Testis (tissue), 5 donors: ENCODE measurements at places on chromosomes 3 and 15. TPM values are rescaled to one million over a fixed set of nuclear protein-coding genes. Genes with fewer than 3 reads are reported as not detected.
A peak's percentile ranks its signal among the peaks of the same experiment; 100 is the strongest.

DNA sequence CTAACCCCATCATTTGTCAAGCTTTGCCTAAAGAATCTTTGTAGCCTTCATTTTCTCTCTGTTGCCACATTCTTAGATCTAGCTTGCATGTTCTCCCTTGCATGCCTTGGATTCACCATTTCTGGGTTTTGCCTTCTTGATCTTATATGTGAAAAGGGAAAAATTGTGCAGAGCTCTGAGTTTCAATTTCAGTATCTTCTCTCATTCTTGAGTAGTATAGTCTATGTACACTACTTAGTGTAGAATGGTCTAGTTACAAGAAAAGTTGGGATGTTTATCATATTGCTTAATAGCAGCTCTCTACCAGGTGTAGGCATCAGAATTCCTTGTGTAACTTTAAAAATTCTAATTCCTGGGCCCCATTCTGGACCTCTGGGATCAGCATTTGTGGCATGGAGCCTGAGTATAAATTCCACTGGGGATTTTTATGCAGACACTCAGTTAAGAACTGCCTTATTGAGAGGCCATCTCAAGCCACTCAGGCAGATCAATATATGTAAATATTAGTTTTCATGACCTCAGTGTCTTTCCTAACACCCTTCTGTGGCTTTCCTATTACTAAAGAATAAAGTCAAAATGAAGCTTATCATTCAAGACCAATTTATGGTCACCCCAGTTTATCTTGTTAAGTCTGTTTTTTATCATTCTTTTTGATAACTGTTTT, 23.4 kb downstream of the GTF2E1 start:
- peaks cover 9% of the 10 kb centered on the region for H3K4me1 ChIP-seq
- no peaks in the 10 kb centered on the region for H3K36me3 ChIP-seq
- H3K27ac ChIP-seq = no peak overlapping the region
- no peak overlapping the region for H3K4me3 ChIP-seq
- H3K27me3 ChIP-seq = no peaks in the 10 kb centered on the region

The IL17RD gene
- 29.9 TPM for total RNA-seq

DNA sequence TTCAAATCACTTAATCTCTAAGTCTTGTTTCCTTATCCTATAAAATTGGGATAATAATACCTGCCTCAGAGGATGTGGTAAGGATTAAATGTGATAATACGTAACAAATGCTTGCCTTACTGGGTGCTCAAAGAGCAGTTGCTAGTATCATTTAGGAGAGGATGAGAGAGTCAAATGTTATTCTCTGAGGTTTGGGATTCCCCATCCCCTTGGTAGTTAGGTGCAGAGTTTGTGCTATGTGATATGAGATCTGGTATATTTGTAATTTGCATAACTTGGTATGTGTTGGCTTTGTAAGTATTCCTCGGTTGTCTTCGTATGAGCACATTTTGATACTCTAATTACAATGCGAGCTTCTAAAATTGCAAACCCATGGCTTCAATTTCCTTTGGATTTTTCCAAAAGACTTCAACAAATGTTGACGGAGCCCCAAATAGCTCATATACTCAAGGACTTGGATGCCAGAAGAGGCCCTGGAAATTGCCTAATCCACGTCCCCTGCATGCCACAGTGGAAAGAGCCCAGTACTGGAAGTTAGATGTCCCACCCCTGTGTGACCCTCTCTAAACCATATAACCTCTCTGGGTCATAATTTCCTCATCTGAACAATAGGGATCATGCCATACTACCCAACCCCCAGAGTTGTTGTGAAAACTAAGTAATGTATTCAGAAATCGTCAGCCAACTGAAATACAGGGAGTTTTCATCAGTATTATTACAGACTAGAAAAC, 85.0 kb downstream of the FBN1 start:
- H3K4me3 ChIP-seq = no peak overlapping the region
- H3K27ac ChIP-seq = peak overlapping the region; percentile 55
- DNase-seq = no peak
- no peaks in the 10 kb centered on the region for H3K36me3 ChIP-seq
- H3K27me3 ChIP-seq = no peaks in the 10 kb centered on the region
- H3K4me1 ChIP-seq = peaks cover 12% of the 10 kb centered on the region

The TWF2 gene
- 58.1 TPM for total RNA-seq

The LNP1 gene
- total RNA-seq = 14.1 TPM

DNA sequence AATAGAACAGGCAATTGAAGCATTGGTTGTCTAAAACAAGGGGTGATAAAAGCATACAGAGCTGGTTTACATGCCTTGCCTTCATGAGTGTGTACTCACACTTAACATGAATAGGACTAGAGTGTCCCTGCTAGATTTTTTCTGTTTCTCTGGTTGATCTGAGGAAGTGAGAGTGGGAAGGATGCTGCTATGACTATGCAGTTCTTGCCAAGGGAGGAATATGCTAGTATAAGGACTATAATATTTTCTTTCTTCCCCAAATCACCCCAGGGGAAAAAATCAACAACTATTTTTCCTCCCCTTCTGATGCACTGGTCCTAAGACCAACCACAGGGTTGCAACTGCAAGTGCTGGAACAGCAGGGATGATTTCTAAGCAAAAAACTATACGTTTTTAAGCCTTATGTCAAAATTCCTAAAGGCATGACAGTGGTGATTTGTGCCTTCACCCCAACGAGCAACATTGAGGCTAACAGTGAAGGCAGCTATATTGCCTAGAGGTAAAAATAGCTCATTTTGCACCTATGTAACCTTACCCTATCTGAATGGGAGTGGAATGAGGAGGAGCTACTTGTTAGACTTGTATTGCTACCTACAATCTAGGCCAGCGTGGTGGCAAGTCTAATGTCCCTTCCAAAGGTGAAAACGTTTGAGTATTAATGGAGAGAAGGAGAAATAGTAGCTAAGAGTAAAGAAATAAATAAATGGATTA, 33.5 kb upstream of the USP8 start:
- H3K36me3 ChIP-seq = no peaks in the 10 kb centered on the region
- DNase-seq = no peak
- no peaks in the 10 kb centered on the region for H3K4me1 ChIP-seq
- no peak overlapping the region for H3K4me3 ChIP-seq
- H3K27ac ChIP-seq = no peak overlapping the region

- H3K36me3 ChIP-seq = no peaks in the 10 kb centered on the region
- DNase-seq = no peak
- H3K27me3 ChIP-seq = no peaks in the 10 kb centered on the region
- H3K4me3 ChIP-seq = peak overlapping the region; percentile 93
Observed at GRCh38 chr15:67839499-67839928, 331 bp downstream of the RNU6-1 start.

DNA sequence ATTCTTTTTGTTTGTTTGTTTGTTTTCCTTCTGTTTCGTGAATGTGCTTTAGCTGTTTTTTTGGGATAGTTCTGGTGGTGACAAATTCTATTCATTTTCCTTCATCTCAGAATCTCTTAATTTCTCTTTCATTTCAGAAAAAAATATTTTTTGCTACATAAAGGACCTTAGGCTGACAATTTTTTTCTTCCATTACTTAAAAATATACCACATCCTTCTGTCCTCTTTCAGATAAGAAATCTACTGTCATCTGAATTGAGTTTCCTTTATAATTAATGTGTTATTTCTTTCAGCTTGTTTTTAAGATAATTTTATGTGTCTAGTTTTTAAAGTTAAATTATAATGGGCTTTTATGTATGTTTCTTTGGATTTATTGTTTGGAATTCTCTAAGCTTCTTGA, 47.6 kb downstream of the IL16 start:
- no peaks in the 10 kb centered on the region for H3K36me3 ChIP-seq
- H3K4me3 ChIP-seq = no peak overlapping the region
- no peaks in the 10 kb centered on the region for H3K27me3 ChIP-seq
- DNase-seq = no peak

The GABRR3 gene
- total RNA-seq = 0.19 TPM

DNA sequence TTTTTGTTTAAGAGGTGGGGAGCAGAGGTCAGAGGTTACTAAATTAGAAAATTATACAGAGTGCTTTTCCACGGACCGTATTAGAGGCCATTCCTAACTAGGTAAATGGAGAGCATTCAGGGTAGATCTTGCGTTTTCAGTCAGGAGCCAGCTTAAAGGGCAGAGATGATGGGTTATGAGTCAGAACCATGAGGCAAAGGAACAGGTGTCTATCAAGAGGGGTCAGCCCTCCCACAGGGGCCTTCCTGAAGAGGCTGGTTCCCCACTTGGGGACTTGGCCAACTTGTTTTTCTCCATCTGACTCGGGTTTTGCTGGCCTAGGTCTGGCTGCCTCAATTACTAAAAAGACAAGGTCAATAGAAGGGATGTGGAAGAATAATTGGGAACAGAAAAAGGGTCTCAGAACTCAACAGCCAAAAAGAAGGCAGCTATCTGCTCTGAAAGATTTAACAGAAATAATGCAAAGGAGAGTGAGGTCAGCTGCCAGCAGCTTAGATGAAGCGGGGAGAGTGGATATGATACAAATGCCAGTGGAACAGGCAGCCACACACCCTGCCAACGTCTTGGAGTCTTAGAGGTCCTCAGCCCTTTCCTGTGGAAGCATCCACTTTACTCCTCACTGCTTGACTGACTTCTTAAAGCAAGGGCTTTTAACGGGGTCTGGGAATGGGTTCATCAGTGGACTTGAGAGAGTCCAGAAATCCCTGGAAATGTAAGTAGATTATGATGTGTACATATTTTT, 17.6 kb downstream of the MTMR14 start:
- DNase-seq = no peak
- H3K27ac ChIP-seq = no peak overlapping the region
- H3K4me3 ChIP-seq = no peak overlapping the region
- H3K27me3 ChIP-seq = no peaks in the 10 kb centered on the region
- no peaks in the 10 kb centered on the region for H3K36me3 ChIP-seq

DNA sequence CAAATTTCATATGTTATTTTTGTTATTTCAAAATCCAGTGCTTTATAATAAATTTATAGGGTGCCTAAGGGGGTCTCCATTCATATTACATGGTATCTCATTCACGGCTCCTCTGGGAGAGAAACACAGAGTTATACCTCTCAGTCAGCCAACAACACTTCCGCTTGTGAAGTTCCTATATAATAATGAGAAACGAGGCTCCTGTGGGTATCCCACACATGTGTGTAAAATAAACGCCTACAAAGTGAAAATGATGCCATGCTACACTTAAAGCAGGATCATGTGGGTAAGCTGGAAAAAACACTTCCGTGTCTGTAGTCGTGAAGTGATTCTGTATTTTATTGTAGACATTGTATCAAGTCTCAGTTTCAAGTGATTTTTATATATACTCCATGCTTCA, 218.8 kb upstream of the ICE2 start:
- DNase-seq = no peak
- no peak overlapping the region for H3K27ac ChIP-seq
- no peaks in the 10 kb centered on the region for H3K27me3 ChIP-seq
- H3K36me3 ChIP-seq = no peaks in the 10 kb centered on the region
- no peaks in the 10 kb centered on the region for H3K4me1 ChIP-seq
- H3K4me3 ChIP-seq = no peak overlapping the region

The CP gene
- total RNA-seq = 10.3 TPM

DNA sequence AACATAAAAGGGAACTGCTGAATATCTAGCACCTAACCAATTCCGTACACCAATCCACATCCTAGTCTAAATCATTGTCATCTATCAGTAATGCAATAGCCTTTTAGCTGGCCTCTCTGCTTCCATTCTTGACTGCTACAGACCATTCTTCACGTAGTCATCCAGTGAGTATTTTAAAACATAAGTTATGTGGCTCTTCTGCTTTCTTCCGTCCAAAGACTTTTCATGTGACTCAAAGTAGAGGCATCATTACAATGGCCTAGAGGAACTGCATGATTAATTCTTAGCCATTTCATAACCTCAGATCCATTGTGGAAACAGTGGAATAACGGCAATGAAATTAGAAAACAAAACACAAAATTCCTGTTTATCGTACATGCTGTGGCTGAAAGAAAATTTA, 88.9 kb upstream of the CBLB start:
- H3K27me3 ChIP-seq = no peaks in the 10 kb centered on the region
- H3K27ac ChIP-seq = no peak overlapping the region
- no peak overlapping the region for H3K4me3 ChIP-seq
- no peaks in the 10 kb centered on the region for H3K36me3 ChIP-seq
- no peak for DNase-seq

The LRRC2 gene
- 0.99 TPM for total RNA-seq

GRCh38 chr3:194905696-194906095, 220.0 kb downstream of the FAM43A start:
- H3K27me3 ChIP-seq = no peaks in the 10 kb centered on the region
- no peak for DNase-seq
- H3K4me1 ChIP-seq = no peaks in the 10 kb centered on the region
- H3K4me3 ChIP-seq = no peak overlapping the region

DNA sequence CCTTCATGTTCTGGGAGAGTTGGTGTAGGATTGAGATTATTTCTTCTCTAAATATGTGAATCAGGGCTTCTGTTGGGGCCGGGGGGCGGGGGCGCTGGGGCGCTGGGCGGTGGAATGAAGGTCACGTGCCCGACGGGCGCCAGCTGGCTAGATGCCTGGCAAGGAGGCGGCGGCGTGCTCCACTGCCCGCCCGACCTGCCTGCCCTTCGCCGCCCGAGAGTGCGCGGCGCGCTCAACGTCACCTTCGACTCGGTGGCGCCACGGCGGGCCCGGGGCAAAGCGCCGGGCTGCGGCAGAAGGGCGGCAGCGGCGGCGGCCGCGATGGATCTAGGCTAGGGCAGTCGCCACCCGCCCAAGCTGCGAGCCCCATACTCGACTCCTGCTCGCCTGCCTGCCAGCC, 47.0 kb upstream of the LHFPL4 start:
- H3K27me3 ChIP-seq = no peaks in the 10 kb centered on the region
- no peak overlapping the region for H3K27ac ChIP-seq
- peak overlapping the region; percentile 22 for H3K4me3 ChIP-seq
- DNase-seq = peak; percentile 68
- no peaks in the 10 kb centered on the region for H3K36me3 ChIP-seq

The HAUS2 gene
- 33.5 TPM for total RNA-seq

- H3K27ac ChIP-seq = no peak overlapping the region
- H3K27me3 ChIP-seq = no peaks in the 10 kb centered on the region
- DNase-seq = no peak
- H3K36me3 ChIP-seq = no peaks in the 10 kb centered on the region
- no peaks in the 10 kb centered on the region for H3K4me1 ChIP-seq
Observed at GRCh38 chr3:37423825-37424224, 249.4 kb upstream of the LRRFIP2 start.

DNA sequence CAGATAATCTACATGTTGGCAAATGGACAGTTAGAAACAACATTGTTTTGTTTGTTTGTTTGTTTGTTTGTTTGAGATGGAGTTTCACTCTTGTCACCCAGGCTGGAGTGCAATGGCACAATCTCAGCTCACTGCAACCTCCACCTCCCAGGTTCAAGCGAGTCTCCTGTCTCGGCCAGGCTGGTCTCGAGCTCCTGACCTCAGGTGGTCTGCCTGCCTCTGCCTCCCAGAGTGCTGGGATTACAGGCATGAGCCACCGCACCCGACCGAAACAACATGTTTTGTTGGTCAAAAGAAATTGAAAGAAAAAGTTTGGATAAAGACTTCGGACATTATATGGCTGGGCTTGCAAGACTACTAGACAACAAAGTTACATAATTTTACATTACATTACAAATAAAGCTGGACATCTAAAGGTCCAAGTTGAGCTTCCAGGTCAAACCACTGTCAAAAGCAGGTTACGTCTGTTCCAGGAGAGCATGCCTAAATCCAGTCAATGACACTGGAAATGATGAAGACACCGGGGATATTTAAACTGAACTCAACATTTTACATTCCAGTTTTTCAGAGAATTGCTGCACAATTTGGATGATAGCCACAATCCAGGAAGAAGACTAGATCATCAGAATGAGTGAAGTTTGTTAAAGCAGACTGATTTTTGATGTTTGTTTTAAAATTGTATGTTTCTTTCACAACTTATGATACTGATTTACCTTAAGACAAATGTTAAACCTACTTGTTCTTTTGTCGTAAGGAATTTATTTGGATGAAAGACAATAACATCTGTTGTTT, 18.6 kb downstream of the SERP1 start:
- no peak for DNase-seq
- H3K36me3 ChIP-seq = no peaks in the 10 kb centered on the region
- no peak overlapping the region for H3K4me3 ChIP-seq
- H3K27me3 ChIP-seq = no peaks in the 10 kb centered on the region

The CTXN2 gene
- 0.25 TPM for total RNA-seq
